Activated T-helper 2 cell treated with anti-CD3 and anti-CD28 coated beads, Interferon-gamma antibody, Interleukin-2, Interleukin-4, amounts not matched to agents 10 μg/mL and 5 μg/mL and 100 μg/mL, durations not matched to agents 14 hours and 24 hours and 36 hours (primary cell): ENCODE measurements at places on chromosomes 16 and 17. TPM values are rescaled to one million over a fixed set of nuclear protein-coding genes. Genes with fewer than 3 reads are reported as not detected.

Gene EFCAB5
- 0.64 and 0.94 TPM in 2 replicates for total RNA-seq

Gene MYL4
- total RNA-seq, result not detected in 2 replicates

DNA sequence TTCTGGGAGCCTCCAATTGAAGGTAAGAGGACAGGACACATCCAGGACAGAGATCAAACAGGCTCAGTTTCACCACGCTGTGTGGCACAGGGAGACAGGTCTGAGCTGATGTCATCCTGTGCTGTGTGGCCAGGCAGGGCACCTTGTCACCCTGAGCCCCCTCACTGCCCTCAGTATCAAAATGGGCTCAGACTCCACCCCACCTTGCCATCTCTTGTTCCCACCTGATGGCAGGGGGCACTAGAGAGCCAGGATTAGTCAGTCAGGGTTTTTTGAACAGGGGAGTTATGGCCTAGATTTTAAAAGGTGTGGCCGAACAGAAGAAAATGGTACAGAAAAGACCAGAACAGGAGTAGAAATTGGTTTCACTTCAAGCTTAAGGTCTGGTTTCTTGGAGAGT is 2.6 kb downstream of the KAT2A start:
- no peak for DNase-seq

DNA sequence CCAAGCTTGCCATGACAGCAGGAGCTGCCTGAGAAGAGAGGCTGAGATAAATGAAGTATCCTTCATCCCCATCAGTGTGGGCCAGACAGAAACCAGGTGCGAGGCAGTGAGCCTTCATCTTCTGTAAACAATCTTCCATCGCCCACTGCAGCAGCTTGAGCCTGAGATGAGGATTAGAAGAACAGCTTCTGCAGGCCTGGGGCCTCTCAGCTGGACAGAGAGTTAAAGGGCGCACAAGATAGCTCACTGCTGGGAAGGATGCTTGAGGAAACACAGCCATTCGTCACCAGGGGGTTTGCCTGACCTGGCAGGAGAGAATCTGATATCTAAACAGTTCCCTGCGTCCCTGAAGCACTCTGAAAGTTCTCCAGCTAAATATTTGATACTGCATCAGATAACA is 27.1 kb downstream of the HOXB1 start:
- no peak for DNase-seq

GRCh38 chr17:39461926-39462569 is 762 bp downstream of the CDK12 start:
- DNase-seq, result no peak

DNA sequence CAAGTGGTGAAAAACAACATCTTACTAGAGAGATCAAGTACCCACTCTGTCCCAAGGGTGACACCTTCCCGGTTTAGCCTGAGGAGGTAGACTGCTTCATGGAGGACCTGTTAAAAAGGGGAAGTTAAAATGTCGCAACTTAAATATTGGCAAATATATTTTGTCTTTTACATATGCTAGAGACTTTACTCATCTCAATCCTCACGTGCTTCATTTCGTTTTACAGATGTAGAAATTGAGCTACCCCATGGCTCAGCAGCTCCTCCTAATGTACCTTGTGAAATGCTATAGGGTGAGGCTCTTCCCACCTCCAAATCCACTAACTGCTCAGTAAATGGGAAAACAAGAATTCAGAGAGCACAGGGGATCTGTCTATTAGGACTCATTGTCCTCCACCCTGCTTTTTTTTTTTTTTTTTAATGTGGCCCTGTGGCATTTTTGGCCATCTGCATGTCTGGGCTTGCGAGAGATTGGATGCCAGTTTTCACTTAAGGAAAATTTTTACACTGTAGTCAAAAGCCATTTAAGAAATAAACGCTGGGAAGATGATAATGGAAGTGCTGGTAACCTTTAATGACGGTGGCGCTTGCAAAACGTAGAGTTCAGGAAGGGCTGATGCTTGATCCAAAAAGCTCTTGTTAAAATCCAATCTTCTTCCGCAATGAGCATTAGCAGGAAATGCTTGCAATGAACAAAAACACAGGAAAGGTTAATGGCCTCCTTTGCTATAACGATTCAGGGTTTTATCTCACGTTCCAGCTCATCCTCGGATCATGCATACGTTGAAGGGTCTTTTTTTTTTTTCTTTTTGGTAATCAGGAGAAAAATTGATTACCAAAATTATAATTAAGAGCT is 39.8 kb downstream of the HSBP1 start:
- DNase-seq, result no peak
